ENCODE measurements at places on chromosomes 4 and X. TPM values are rescaled to one million over a fixed set of nuclear protein-coding genes. Genes with fewer than 3 reads are reported as not detected.

DNA sequence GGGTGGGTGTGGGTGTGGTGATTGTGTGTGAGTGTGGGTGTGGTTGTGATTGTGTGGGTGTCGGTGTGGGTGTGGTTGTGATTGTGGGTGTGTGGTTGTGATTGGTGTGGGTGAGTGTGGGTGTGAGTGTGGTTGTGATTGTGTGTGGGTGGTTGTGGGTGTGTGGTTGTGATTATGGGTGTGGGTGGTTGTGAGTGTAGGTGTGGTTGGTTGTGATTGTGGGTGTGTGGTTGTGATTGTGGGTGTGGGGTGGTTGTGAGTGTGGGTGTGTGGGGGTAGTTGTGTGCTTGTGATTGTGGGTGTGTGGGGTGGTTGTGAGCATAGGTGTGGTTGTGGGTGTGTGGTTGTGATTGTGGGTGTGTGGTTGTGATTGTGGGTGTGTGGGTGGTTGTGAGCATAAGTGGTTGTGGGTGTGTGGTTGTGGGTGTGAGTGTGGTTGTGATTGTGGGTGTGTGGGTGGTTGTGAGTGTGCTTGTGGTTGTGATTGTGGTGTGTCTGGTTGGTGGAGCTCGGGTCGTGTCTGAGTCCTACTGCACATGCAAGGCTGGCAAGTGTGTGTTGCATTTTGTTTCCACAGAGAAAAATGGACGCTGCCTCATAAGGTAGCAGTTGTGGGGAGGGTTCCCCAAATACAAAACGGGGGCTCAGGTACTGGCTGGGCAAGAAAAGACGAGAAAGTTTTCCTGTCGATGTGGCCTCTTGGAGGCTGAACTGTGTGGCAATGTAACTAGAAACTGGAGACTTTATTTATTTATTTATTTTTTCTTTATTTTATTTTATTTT, 116.7 kb downstream of the UBE2K start:
- no peak for DNase-seq

DNA sequence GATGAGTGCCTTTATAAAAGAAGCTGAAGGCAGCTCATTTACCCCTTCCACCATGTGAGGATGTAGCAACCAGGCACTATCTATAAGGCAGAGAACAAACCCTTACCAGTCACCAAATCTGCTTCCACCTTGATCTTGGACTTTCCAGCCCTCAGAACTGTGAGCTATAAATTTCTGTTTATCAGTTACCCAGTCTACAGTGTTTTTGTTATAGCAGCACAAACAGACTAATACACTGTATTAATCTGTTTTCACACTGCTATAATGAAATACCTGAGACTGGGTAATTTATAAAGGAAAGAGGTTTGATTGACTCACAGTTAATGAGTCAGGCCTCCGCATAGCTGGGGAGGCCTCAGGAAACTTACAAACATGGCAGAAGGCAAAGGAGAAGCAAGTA, 91.2 kb downstream of the SOWAHB start:
- no peak for DNase-seq

GRCh38 chr4:34193451-34194154, 2050.7 kb downstream of the ARAP2 start:
- DNase-seq, result no peak

PDE6B gene
- total RNA-seq, result 9.0 TPM

Measured in mesothelial cell of epicardium (in vitro differentiated cells).